Right renal pelvis (tissue), 4 donors: ENCODE measurements at places on chromosomes 16 and 17. TPM values are rescaled to one million over a fixed set of nuclear protein-coding genes. Genes with fewer than 3 reads are reported as not detected.

The CA5A gene
- 0.42 TPM for polyA plus RNA-seq

The CLEC18C gene
- 52.7 TPM for polyA plus RNA-seq

The KRTAP1-5 gene
- not detected for polyA plus RNA-seq

The CACNG5 gene
- 3.1 TPM for polyA plus RNA-seq

The MARVELD3 gene
- polyA plus RNA-seq = 15.9 TPM

The MAPT gene
- polyA plus RNA-seq = 8.8 TPM
